MCF 10A (cell line): ENCODE measurements at places on chromosomes 3 and 15. TPM values are rescaled to one million over a fixed set of nuclear protein-coding genes. Genes with fewer than 3 reads are reported as not detected.

DUOXA2 gene
- total RNA-seq, result not detected in 2 replicates

GOLGA6D gene
- not detected in 2 replicates for total RNA-seq

DNA sequence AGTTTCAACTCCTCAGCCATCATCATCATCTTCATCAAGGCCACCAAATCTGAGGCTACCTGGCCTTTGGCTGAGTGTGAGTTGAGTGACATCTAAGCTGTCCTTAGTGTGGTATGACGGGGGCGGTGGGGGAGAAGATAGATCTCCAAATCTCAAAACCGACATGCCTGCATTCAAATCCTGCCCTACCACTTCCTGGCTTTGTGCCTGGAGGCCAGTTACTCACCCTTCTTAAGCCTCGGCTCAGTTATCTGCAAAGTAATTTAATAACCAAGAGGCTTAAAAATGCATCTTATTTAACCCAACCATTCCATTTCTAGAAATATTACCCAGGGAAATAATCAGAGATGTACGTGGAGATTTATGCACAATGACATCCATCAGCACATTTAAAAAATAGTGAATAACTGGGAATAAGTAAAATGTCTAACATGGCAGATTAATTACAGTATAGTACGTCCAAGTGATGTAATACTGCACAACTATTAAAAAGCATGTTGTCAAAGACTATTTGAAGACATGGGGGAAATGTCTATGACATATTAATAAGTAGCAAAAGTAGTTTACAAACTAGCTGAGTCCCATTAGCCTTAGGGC, 167.4 kb downstream of the NTRK3 start:
- no peak overlapping the region for H3K27ac ChIP-seq
- H3K27me3 ChIP-seq, result no peaks in the 10 kb centered on the region
- no peak overlapping the region for H3K4me3 ChIP-seq
- DNase-seq, result no peak
- no peaks in the 10 kb centered on the region for H3K4me1 ChIP-seq
- H3K36me3 ChIP-seq, result no peaks in the 10 kb centered on the region

COL7A1 gene
- total RNA-seq, result 44.2 and 60.5 TPM in 2 replicates

GRCh38 chr15:67902579-67903009, 62.7 kb upstream of the RNU6-1 start:
- H3K27ac ChIP-seq, result no peak overlapping the region
- H3K4me1 ChIP-seq, result no peaks in the 10 kb centered on the region
- no peaks in the 10 kb centered on the region for H3K27me3 ChIP-seq
- H3K4me3 ChIP-seq, result no peak overlapping the region
- no peaks in the 10 kb centered on the region for H3K36me3 ChIP-seq

DNA sequence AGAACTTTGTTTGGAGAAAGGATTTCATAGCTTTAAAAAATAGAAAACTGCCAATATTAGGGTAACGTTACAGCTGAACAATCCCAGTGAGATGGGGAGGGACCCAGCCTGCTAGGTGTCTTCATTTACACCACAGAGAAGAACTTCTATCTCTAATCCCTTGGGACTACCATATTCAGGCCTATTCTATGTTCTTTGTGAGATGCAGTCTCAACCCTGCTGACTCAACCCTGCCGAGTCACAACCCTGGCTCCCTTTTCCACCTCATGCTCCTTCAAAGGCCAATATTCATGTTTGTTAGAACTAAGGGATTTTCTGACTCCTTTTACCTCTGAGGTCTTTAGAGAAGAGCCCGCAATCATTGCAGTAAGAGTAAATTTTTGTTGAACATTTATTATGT, 350.5 kb downstream of the EPHB1 start:
- no peak for DNase-seq
- no peaks in the 10 kb centered on the region for H3K27me3 ChIP-seq
- no peak overlapping the region for H3K4me3 ChIP-seq

GRCh38 chr3:47542471-47543173, 29.1 kb upstream of the ELP6 start:
- DNase-seq, result no peak
- no peaks in the 10 kb centered on the region for H3K36me3 ChIP-seq
- no peak overlapping the region for H3K4me3 ChIP-seq
- no peak overlapping the region for H3K27ac ChIP-seq
- no peaks in the 10 kb centered on the region for H3K27me3 ChIP-seq
- peaks cover 5% of the 10 kb centered on the region for H3K4me1 ChIP-seq

ARRDC4 gene
- total RNA-seq, result 36.0 and 39.8 TPM in 2 replicates

- no peaks in the 10 kb centered on the region for H3K36me3 ChIP-seq
- DNase-seq, result no peak
- no peaks in the 10 kb centered on the region for H3K27me3 ChIP-seq
- no peak overlapping the region for H3K4me3 ChIP-seq
- H3K4me1 ChIP-seq, result no peaks in the 10 kb centered on the region
Measured at GRCh38 chr15:71698742-71699141, 111.6 kb upstream of the NR2E3 start.
